ACHN (cell line): ENCODE measurements at places on chromosomes 2 and 18.

- peak; percentile 55 for DNase-seq
Observed at GRCh38 chr18:48955830-48956261, 5.1 kb upstream of the SMAD7 start.

DNA sequence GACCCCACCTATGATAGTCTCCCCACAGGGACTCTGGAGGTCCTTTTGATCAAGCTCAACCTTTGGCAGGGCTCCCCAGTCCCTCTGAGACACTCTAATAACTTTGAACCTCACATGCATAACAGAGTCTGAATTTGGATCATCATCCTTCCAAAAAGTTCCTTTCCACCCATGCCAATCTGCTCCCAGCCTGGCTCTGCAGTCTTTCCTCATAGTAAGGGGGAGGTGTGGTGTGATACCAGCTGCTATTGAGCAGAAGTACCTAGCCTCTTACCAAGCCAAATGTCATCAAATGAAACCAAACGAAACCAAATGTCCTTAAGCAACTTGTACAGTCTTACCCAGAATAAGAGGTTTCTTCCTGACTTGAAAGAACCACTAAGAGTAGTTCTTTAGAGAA, 36.5 kb downstream of the DTNA start:
- DNase-seq, result no peak

DNA sequence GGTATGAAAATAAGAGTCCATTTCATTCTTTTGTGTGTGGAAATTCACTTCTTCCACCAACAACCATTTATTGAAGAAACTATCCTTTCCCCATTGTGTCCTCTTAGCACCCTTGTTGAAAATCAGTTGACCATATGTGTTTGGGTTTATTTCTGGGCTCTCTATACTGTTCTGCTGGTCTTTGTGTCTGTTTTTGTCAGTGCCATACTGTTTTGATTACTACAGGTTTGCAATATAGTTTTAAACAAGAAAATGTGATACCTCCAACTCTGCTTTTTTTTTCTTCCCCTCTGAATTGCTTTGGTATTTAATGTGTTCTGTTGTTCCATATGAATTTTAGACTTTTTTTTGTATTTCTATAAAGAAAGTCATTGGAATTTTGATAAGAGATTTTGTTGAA, 8.4 kb downstream of the GTF2A1L start:
- DNase-seq, result no peak

DNA sequence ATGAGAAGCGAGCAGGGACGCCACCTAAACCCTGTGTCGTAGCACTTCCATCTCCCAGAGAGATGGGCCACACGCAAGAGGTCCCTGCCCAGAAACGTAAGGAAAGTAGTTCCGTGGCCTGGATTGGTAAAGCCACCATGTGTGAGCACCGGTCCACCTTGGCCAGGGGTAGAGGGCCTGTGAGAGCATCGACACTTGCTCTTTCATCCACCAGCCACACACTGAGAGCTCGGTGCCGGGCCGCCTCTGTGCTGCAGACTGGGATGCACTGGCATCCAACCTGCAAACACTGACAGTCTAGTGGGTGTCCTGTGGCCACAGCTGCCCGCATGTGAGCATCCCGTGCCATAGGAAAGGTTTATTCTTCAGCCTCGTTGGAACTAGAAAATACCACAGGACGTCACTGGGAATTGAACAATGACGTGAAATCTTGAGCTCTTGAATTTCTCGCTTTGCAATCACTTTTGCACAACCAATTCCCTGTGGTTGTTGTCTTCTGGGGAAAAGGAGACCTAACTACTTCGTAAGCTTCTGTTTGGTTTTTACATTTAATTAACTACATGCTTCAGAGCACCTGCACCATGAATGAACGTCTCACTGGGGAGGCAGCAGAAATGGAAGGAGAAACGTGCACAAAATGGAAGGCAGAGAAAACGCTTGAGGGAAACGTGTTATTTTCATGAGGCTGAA, 212.0 kb upstream of the RAB6C start:
- no peak for DNase-seq

DNA sequence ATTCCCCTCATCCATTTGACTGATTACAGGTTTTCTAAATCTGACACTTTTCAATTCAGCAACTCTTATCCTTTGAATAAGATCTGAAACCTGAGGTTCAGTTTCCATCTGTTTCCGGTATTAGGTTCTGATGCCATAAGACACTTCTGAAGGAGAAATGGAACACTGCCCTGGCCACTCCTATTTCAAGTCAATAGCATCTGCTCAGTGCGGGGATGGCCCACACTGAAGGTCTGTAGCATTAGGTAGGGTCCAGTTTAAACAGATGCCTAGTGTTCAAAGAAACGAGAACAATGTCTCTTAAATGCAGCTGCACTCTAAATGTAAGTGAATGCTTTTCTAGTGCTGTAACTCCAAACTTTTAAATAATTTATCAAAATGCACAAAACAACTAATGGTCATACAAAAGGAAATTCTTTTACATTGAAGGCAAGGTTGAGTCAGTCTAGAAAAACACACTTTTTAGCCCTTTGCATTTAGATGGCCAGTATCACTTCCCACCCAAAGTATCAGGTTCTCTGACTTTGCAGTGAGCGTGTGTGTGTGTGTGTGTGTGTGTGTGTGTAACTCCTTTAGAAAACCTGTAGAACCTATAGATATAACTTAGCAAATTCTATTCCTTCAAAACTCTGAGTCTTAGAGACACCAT, 78.2 kb downstream of the STK39 start:
- DNase-seq, result no peak

DNA sequence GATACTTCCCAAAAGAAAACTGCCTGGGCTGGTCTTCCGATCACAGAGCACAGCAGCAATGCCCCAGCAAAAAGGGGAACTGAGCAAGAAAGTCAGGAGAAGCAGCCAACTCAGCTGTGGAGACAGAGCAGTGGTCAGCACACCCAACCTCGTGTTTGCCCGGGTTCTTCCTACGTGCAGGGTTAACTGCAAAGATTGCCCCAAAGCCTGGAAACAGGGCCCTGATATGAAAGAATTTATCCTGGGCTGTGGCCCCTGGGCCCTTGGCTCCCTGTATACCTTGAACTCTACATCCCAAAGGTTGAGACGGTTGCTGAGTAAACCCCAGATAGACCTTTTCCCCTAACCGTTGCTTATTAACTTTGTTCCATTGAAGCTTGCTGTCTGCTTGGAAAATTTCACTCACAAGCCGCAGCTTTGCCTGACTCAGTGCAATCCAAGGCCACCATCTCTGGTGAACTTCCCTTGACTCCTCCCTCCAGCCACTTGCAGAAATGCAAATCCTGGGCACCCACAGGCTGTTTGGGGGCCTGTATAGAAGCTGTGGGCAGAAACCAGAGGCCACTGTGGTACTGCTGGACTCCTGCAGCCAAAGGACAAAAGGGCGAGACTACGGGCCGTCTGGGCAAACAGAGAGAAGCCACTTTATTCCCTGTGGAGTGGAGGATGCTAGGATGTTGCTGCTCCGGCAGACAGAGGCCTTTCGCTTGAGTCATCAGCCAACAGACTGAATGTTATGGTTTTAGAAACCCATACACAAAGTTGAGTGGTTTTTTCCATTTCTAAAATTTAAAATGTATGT, 18.2 kb downstream of the NRP2 start:
- DNase-seq, result peak; percentile 93

DNA sequence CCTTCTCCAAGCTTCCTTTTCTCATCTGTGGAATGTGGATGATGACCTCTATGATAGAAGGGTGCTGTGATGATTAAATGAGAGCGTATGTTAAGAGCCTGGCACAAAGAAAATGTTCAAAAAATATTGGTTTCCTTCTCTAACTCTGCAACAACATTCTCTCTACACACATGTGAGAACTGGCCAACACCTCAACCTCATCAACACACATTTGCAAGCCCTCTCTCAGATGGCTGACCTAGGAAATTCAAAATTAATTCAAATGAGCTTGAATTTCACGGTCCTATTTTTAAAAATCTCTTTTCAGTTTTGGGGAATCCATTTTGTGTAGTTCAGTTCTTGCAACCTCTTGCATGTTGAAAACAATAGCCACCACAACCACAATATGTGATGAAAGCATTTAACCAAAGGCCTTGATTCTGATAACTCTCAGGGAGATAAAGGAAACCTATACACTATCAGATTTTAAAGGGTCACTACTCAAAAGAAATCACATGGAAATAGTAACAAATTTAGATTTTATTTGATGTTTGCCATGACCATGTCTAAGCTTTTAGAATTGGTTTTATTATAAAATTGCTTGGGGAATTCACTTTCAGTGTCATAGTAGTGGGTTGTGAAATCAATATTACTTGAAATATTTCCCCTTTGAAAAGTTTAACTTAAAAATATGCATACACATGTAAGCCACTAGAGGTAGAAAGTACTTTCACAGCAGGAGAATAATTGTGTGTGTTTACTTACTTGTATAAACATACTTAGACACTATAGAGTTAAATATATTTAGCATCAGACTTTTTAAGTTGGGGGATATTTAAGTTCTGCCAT, 16.6 kb upstream of the NABP1 start:
- no peak for DNase-seq

DNA sequence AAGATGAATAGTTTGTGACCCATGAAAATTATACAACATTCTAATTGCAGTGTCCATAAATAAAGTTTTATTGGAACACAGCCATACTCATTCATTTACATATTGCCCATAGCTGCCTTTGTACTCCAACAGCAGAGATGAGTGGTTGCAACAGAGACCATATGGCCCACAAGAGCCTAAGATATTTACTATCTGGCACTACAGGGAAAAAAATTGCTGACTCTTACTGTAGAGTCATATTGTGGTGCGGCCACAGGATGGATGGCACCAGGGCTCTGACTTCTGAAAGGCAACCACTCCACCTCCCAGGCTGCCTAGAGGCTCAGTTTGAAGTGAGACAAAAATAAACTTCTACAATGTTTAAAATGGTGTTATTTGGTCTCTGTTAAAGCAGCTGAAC, 404.0 kb upstream of the ATP5MC3 start:
- no peak for DNase-seq

DNA sequence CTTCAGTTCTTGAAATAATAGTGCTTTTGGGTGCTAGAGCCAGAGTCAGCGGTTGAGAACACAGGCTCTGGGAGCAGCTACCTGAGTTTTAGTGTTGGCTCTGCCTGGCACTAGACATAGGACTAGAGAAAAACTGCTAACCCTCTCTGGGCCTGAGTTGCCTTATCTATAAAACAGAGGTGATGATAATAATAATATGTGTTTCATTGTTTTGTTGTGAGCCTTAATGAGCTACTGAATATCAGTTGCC, 391.7 kb downstream of the PTPRM start:
- DNase-seq, result no peak

DNA sequence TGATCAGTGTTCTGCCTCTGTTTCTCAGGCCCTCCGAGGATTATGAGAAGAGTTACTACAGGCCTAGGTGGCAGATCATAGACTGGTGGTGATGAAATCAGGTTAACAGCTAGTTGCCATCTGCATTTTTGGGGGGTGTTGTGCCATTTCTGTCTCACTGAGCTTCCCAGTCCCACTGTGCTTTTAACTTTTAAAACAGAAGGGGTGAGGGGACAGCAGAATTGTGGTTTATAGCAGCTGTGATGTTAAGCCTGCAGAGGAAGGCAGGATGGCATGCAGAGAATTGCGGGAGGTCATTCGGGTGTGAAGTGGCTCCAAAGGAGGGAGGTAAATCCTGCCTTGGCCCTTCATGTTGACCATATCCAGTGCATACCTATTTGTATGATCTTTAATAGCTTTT, 5.0 kb downstream of the CAB39 start:
- DNase-seq, result peak; percentile 76

GRCh38 chr18:46019936-46020335, 52.1 kb downstream of the PSTPIP2 start:
- no peak for DNase-seq
